Tongue (tissue), 3 donors: ENCODE measurements at places on chromosomes 16 and 17. TPM values are rescaled to one million over a fixed set of nuclear protein-coding genes. Genes with fewer than 3 reads are reported as not detected.
A peak's percentile ranks its signal among the peaks of the same experiment; 100 is the strongest.

TSPOAP1 gene
- 5.6 TPM for total RNA-seq

CACNG4 gene
- total RNA-seq: 1.6 TPM

ABCA3 gene
- total RNA-seq: 8.7 TPM

ATP6V0D1 gene
- total RNA-seq: 90.3 TPM

HOXB8 gene
- total RNA-seq: not detected

ZNF624 gene
- 13.0 TPM for total RNA-seq

STXBP4 gene
- total RNA-seq: 28.4 TPM

TERB1 gene
- total RNA-seq: 0.41 TPM

- no peak for DNase-seq
Observed at GRCh38 chr16:2822158-2822495, 5.1 kb downstream of the PRSS21 start.

DNA sequence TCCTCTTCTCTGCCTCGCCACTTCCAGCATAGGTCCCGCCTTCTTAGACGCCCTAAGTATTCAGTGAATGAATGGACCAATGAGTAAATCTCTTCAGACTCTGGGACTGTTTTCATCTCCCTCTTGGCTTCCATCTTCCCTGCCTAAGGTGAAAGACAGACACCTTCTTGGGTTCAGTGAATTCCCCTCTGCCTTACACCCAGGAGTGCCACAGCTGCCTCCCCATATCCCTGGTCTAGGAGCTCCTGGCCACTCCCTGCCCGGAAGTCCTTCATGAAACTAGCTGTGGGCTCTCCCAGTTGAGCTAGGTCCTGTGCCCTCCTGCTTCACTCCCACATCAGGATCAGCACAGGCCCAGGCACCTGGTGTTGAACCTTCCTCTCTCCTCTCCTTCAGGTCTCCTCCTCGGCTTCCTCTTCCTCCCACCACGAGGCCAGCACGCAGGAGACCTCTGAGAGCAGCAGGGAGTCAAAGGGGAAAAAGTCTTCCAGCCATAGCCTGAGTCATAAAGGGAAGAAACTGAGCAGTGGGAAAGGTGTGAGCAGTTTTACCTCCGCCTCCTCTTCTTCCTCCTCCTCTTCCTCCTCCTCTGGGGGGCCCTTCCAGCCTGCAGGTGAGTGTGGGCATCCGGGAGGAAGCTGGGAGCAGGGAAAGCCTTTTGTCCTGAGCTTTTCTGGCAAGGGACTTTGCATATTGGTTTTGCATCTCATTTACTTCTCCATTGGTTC lies 10.3 kb downstream of the MLLT6 start:
- no peak for DNase-seq

DNA sequence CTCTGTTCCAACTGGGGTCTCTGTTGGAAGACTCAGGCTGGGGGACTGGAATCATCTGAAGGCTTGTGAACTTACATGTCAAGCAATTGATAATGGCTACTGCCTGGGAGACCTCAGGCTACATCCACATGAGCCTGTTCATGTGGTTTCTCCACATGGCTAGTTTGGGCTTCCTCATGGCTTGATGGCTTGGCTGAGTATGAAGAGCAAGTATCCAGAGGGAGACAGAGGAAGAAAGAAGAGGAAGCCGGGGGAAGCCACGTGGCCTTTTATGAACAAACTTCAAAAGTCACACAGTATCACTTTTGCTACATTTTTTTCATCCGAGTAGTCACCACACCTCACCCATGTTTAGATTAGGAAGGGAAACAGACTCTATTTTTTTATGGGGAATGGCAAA lies 158.9 kb downstream of the TRIM37 start:
- DNase-seq: no peak

DNA sequence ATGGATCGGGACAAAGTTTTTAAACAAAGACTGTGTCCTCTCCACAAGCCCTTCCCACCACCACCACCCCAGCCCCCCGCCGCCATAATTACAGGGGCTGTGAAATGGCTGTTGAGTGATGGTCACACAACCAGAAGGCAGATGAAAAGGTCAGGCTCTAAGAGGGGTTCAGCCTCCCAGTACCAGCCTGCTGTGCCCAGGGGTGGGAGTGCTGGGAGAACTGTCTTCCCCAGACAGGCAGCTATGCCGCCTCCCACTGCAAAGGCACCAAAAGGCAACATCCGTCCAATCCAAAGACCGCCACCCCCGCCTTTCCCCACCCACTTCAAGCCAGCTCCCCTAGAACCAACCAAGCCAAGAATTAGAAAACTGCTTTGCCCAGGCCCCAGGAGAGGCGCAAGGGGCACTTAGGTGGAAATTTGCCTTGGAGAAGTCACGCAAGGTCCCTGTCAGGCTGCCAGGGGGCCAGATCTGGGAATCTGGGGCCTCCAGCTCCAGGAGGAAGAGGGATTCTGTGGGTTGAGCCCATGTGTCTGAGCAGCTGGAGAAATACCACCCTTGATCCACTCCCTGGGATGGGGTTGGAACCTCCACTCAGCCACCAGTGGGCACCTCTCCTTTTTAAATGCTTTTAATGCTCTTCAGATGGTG lies 14.4 kb downstream of the CARHSP1 start:
- DNase-seq: no peak

- DNase-seq: no peak
Observed at GRCh38 chr17:16178836-16179235, 36.5 kb downstream of the NCOR1 start.

GRCh38 chr17:27242951-27243350 lies 51.0 kb upstream of the WSB1 start:
- DNase-seq: no peak

GRCh38 chr16:68086336-68086841 lies 1.2 kb downstream of the NFATC3 start:
- DNase-seq: peak; percentile 53

- DNase-seq: no peak
Observed at GRCh38 chr17:50781167-50781566, 13.8 kb upstream of the ANKRD40CL start.

DNA sequence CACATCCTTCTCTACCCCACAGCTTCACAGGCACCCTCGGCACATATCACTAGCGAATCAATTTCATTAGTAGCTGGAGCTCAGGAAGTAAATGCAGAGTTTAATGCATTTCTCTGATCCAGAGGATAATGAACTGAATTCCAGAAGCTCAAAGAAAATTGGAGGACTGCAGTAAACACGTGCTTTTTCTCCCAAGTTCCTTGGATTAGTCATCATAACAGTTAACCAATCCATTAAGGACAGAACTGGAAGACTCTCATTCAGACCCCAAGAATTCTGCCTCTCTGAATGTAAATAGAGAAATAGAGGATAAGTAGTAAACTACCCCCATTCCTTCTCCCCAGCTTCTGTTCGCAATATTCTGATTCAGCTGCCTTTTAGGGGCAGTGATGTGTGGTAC lies 40.7 kb downstream of the DUSP14 start:
- no peak for DNase-seq

DNA sequence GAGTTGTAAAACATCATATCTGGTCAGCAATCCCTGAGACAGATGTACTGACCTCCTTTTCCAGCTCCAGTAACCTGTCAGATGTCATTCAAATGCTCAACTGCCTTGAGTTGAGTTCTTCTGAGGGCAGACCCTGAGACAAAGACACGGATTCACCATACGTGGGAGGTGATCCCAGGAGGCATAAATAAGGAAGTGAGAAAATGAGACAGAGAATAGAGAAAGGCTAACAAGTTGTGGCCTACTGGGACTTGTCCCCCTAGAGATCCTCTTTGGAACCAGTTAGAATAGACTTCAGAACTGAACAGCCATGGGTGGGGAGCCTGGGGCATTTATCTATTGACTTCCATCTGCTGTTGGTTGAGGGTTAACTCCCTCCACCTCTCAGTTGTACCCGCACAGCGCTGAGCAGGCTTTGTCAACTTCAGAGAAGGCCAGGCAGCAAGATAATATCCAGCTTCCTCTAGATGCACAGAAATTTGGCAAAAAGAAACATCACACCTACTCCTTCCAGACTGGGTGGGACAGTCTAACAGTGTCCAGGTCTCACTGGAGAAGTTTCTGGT lies 123.0 kb upstream of the DYNLRB2 start:
- DNase-seq: peak; percentile 2
